ENCODE measurements at places on chromosomes 1 and 21. TPM values are rescaled to one million over a fixed set of nuclear protein-coding genes. Genes with fewer than 3 reads are reported as not detected.

DNA sequence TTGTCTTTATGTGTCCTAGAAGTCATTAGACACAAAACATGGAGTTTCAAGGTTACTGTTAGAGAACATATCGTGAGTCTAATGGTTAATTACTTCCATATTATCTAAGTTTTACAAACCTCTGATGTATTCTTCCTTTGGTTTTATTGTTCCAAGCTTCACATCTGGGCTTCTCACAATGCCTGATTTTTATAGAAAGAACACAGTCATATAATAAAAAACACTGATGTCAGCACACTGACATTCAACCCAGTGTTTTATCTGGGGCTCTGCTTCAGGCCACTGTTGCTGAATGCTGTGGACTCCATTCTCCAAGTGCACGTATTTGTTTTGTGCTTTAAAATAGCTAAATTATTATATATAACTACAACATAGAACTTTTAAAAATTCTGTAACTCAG lies 232.9 kb downstream of the SMYD3 start:
- no peak for DNase-seq

Gene TRMT1L
- total RNA-seq: 23.3 TPM

- no peak for DNase-seq
Measured at GRCh38 chr1:22879445-22879844, 93.2 kb downstream of the LACTBL1 start.

Gene DDR2
- total RNA-seq: 32.8 TPM

DNA sequence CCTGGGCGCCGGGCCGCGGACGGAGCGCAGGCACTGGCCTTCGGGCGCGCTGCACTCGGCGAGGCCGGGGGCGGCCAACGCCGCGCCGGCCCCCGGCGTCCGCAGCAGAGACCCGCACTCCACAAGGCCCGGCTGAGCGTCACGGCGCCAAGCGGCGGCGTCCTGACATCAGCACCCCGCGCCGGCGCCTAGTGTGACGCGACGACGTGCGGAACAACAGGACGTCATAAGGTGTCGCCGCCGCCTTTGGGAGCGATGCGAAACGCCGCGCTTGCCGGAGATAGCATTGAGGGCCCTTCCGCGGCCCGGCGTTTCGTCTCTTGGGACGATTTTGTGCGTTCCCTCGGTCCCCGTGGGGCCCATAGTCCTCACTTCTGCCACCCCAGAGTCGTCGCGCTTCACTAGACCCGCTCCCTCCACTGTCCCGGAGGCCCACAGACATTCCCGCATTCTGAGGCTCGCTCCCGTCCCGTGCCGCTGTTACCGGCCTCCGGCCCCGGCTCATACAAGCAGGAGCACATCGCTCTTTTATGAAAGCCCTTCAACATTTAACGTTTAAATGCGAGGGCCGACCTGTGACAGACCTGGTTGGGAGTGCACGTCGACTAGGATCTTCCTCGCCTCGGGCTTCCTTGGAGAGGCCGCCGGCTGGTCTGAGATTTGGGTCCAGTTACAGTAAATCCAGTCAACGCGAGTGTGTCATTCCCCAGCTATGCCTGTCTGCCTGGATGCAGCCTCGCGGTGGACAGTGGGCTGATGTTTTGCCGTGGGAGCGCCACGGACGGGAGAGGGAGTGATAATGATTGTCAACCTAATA lies at the start of gene SSU72:
TSS of gene SSU72 (minus strand) at position 143 of the 817 bp plus-strand sequence. CDS start 306 bp downstream, outside the sequence.
- peak; percentile 87 for DNase-seq

- DNase-seq: no peak
Measured at GRCh38 chr1:111436726-111437125, 9.2 kb upstream of the OVGP1 start.

- DNase-seq: no peak
Measured at GRCh38 chr21:14673649-14674048, 127.5 kb upstream of the SAMSN1 start.

DNA sequence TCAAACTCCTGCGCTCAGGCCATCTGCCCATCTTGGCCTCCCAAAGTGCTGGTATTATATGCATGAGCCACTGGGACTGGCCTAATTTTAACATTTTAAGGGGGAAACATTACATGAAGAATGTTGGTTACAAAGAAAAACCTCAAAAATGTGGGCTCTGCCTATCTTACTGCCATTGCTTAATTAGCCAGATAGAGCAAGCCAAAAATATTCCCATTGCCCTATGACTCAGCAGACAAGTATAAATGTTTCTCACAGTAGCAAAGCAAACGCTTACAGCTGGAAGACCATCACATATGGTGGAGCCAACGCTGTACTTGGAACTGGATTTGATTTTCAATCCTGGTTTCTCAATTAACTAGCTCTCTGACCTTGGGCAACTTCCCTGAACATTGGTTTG lies 502.0 kb downstream of the SMYD3 start:
- peak; percentile 53 for DNase-seq

Gene OR6K2
- not detected for total RNA-seq

Gene SPRR2B
- total RNA-seq: not detected

Data from SK-MEL-5 (cell line).